Stimulated activated CD8-positive, alpha-beta memory T cell treated with anti-CD3 and anti-CD28 coated beads, Interleukin-15, amount 100 ng/mL, for 4 hours (primary cell): ENCODE measurements at places on chromosomes 12 and 14.

- DNase-seq = no peak
Observed at GRCh38 chr14:75640876-75641275, 19.8 kb downstream of the ERG28 start.

GRCh38 chr12:87112571-87113345 is 856.6 kb upstream of the MGAT4C start:
- no peak for DNase-seq

- no peak for DNase-seq
Observed at GRCh38 chr14:85613496-85613895, 83.6 kb downstream of the FLRT2 start.

- DNase-seq = peak; percentile 93
Observed at GRCh38 chr12:132908145-132909029, 21.0 kb upstream of the CHFR start.

- no peak for DNase-seq
Observed at GRCh38 chr12:4243091-4243490, 30.5 kb upstream of the CCND2 start.

DNA sequence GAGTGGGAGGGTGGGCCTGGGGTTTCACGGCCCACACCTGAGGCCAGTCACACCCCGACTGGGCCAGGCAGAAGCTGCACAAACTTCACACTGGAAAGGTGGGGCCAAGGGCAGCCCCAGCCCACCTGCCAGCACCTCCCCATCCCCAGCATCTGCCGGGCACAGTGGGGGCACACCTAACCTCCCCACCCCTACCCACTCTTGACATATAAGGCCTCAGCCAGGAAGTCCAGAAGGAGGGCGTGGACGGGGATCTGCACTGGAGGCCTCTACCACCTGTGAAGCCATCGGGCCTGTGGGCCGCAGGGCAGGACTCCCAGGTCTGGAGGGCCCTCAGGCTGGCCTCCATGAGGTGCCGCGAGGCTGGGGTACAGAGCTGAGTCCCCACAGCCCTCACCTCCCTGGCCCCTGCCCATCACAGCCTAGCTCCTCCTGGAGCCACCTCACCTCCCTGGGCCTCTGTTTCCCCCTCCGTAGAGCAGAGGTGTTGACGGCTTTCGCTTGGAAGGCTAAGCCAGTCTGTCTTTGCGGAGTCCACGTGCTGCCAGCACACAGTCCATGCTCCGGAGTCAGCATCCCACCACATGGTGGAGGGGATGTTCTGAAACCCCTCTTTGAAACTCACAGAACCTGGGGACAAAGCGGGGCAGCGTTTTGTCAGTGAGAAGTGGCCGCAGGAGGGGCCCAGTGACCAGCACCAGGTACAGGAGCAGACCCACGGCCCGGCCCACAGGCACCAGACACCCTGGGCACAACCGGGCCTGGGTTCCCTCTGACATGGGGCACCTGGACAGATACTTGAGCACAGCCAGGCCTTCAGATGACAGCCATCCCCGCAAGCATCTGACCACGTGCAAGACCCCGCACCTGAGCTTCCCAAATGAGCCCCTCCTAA is 38.2 kb upstream of the INF2 start:
- no peak for DNase-seq

DNA sequence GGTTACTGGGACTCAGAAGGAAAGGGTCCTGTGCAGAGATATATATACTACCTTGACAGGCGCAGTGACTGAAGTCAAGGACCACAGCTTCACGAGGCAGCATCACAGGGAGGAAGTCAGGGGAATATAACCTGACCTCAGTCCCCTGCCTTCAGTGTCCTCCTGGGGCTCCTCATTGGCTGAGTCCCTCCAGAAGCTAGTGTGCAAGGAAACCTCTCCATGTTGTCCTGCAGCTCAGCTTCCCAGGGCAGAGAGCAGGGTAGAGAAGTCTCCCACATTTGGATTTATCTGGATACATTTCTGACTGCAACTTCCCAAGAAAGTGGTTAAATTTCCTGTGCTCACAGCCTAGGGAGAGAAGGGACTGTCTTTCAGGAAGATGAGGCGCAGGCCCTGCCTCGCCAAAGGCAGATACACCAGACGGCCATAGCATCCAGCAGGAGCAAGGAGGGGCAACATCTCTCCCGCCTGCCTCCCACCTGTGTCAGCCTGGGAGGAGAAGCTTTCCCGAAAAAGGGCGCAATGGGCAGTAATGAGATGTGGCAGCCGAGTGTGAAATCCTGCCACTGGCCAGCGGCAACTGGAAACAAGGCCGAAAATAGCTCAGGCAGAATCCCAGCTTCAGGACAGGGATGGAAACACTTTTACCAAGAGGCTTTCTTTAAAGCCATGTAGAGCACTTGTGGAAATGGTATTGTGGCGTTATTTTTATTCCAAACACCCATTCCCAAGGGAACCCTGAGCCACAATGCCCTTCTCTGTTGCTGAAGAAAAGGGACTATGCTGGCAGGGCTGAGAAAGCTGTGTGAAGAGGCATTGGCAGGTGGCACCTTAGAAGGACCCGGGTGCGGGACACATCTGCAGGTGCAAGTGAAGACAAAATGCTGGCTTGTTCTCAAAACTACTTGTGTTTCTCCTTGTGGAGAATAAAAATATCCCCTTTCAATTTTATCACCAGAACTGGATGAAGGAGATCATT is 54.9 kb upstream of the HIF1A start:
- DNase-seq = no peak

DNA sequence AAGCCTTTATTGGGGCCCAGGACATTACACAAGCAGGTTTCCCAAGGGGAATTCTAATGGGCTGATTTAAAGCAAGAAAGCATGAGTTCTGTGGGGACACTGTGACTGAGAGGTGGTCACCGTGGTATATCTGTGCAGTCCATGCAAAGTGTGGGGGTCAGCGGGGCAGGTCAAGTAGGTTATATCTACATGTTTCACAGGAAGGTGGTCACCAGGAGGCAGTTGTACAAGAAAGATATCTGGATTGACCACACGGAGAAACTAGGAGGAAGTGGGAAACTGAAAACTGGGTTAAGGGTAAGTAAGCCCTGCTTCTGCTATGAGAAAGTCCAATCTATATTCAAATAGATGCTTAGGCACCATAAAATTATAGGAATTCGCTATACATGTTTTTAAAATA is 77.8 kb upstream of the CNOT2 start:
- DNase-seq = no peak

GRCh38 chr14:21104448-21105060 is 3.7 kb downstream of the TMEM253 start:
- DNase-seq = peak; percentile 42

GRCh38 chr14:60632257-60632656 is 17.0 kb downstream of the SIX1 start:
- no peak for DNase-seq

DNA sequence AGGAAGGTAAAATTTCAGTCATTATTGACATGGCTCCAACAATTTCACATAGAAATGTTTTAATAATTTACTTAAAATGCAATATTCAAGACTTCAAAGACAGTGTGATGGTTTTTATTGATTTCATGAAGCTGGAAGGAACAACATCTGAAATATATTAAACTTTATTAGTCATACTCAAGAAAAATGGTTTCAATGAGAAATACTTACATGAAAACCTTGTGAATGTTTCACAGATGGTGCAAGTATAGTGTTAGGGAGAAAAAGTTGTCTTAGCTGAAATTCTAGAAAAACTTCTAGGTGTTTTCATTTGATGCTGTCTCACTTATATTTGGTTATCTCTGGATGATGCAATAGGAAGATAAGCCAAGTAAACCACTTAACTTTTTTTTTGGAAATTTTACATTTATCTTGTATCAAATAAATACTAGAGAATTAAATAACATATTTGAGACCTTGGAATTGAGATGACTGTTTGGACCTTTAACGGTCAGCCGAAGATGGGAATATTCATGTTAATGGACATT is 65.5 kb downstream of the PELI2 start:
- DNase-seq = no peak

DNA sequence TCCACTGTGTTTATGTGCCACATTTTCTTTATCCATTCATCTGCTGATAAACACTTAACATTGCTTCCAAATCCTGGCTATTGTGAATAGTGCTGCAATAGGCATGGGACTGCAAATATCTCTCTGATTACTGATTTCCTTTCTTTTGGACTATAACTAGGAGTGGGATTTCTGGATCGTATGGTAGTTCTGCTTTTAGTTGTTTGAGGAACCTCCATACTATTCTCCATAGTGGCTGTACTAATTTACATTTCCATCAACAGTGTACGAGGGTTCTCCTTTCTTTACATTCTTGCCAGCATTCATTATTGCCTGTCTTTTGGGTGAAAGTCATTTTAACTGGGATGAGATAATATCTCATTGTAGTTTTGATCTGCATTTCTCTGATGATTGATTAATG is 47.6 kb downstream of the TAOK3 start:
- DNase-seq = no peak
